ENCODE measurements at places on chromosomes 2 and 18.
A peak's percentile ranks its signal among the peaks of the same experiment; 100 is the strongest.

DNA sequence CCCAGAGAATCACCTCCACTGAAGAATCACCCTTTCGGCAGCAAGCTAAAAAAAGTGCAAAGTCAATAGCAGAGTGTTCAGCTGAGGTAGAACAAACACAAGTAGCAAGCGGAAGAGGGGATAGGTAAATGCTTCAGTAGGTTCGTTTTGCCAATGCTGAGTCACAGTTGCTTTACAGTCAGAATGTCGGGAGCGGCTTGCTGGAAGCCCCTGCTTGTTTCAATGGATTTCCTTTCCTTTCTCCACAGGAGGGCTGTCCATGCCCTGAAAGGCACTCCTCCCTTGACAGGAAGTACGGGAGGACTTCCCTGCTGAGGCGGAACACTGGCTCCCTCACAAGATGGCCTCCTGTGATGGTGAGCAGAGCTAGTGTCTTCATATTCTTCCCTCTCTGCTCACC lies 146.2 kb upstream of the LYPD1 start:
- no peak for DNase-seq

- no peak for DNase-seq
Observed at GRCh38 chr2:216428618-216429350, 16.5 kb downstream of the SMARCAL1 start.

- no peak for DNase-seq
Observed at GRCh38 chr2:199485732-199486335, 28.1 kb upstream of the SATB2 start.

DNA sequence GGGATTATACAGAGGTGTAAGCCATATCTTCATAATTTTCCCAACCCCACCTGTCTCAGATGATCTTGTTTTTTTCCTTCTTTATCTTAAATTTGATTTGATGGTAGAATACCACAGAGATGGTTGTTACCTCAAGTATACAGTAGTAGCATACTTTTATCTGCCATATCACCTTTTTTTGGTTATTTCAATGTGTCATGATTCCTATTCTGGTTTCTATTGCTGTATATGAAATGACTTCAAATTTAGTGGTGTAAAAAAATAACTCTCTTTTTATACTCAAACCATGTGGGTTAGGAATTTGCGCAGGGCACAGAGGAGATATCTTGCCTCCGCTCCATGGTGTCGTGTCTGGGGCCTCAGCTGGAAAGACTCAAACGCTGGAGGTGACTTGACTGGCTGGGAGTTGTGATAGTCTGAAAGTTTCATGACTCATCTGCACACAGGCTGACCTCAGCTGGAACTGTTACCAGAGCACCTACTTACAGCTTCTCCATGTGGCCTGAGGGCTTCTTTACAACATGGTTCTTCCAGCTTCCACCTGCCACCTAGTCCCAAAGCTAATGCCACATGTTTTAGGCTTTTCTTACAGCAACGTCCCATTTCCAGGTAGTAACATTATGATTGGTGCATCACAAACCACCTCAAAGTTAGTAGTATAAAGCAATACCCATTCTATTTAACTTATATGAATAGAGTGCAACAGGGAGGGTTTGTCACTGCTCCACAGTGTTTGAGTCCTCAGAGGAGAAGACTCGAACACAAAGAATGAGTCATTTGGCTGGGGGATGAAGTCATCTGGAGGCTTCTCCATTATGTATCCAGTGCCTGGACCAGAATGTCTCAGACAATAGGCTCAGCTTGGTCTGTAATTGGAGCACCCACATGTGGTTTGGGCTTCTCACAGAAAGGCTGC lies 82.3 kb upstream of the XPO1 start:
- peak; percentile 41 for DNase-seq

- no peak for DNase-seq
Observed at GRCh38 chr2:28477087-28477486, 18.8 kb upstream of the PLB1 start.

- no peak for DNase-seq
Observed at GRCh38 chr2:47309952-47310800, 92.8 kb upstream of the MSH2 start.
